Spleen (tissue), 13 donors: ENCODE measurements at places on chromosomes 11 and 22.
A peak's percentile ranks its signal among the peaks of the same experiment; 100 is the strongest.

GRCh38 chr22:19514831-19515565 is 9.2 kb downstream of the CLDN5 start:
- DNase-seq = no peak

DNA sequence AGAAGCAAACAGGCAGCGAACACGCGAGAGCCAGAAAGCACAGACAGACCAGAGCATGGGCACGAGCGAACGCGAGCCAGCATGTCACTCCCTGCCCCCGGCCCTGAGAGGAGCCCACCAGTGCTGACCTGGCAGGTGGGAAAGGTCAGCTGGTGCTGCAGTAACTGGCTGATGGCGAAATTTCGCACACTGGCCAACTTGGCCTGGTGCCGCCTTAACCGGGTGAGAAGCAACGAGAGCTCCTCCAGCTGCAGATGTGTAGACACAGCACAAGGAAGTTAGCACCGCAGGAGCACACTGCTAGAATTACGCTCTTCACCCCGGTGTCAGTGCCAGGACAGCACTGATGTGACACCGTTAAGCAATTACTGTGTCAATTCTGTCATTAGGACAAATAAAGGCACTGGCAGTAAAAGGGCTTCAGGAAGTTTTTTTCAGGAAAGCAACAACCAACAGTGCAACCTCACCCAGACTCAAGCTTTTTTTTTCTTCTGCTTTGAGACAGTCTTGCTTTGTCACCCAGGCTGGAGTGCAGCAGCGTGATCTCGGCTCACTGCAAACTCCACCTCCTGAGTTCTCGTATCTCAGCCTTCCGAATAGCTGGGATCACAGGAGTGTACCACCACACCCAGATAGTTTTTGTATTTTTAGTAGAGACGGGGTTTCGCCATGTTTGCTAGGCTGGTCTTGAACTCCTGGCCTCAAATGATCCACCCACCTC is 76.8 kb downstream of the C11orf58 start:
- DNase-seq = peak; percentile 83

DNA sequence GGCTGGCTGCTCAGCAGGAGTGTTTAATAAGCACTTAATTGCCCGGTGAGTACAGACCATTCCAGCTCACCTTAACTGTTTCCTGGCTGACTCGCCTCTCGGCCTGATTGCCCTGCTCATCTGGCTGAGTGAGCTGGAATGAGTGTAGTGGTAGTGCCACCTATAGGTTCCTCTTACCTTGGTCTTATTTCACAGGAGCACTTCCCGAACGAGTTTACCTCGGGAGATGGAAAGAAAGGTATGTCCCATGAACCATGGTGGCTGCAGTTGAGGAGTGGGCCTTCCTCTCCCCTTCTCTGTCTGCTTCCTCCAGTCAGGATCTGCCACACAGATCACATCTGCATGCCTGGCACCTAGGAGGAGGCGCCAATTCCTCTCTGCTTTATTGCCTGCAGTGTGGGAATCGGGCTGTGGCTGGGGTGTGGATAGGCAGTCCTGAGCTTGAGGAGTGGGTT is 26.7 kb downstream of the UPB1 start:
- DNase-seq = no peak

- no peak for DNase-seq
Measured at GRCh38 chr11:68504432-68505066, 44.0 kb downstream of the PPP6R3 start.

DNA sequence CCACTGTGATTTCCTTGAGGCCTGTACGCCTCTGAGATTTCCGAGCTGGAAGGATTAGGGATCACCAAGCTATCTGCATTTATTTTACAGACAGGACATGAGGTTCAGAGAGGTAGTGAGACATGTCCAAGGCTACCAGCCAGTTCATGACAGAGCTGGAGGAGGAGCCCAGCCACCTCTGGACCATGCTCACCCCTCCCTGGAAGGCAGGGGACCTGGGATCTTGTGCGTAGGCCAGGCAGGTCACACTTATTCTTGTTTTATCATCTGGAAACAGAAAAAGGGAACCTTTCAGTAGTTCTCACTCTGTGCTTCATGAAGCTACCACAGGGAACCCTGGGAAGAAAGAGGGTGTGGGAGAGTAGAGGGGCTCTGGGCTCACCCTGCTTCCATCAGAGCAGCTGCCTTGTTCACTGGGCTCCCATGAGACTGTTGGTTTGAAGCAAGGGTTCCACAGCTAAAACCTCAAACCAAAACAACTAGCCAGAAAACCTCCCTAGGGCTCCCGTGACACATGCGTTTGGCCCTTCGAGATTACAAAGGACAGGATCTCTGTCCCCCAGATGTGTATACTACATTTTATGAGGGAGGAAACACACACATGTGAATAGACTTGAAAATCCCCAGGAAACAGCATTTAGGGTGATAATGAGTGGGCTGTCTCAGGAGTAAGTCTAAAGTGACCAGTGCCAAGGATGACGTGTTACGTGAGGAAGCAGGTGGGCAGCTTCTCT is 106.4 kb downstream of the DSCAML1 start:
- no peak for DNase-seq

DNA sequence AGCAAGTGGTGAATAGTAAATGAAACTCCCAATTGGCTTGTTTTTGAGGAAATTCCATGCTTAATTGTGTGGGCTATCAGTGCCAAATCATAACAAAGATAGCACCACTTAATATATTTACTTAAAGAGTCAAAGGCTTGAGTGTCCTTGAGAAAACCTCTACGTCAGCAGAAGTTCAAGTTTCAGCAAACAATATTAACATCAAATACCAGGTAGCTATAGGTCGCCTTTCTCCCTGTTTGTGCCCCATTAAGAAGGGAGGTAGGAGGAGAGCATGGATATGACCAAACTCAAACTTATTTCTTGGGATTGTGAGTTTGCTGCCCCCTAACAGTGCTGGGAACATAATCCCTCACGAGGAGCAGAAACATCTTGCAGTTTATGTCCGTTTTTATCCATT is 105.6 kb upstream of the SYN3 start:
- no peak for DNase-seq

DNA sequence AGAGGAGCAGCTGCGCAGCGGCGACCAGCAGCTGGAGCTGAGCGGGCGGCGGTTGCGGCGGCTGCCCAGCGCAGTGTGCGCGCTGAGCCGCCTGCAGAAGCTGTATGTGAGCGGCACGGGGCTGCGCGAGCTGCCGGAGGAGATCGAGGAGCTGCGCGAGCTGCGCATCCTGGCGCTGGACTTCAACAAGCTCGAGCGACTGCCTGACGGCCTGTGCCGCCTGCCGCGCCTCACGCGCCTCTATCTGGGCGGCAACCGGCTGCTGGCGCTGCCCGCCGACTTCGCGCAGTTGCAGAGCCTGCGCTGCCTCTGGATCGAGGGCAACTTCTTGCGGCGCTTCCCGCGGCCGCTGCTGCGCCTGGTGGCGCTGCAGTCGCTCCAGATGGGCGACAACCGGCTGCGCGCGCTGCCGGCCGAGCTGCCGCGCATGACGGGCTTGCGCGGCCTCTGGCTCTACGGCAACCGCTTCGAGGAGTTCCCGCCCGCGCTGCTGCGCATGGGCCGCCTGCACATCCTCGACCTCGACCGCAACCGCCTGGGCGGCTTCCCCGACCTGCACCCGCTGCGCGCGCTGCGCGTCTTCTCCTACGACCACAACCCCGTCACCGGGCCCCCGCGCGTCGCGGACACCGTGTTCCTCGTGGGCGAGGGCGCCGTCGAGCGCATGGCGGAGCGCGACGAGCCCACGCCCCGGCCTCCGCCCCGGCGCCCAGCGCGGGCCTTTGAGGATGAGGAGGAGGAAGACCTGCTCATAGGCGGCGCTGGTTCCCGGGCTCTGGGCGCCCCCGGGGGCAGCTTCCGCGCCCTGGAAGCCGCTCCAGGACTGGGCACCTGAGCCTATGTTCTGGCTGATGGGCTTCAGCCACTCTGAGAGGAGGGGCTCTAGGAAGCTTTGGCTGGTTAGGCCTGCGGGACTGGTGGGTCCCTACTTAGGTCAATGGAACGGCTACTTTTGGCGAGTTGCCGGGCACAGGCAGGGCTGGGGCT is 787 bp downstream of the LRRC10B start:
- DNase-seq = peak; percentile 85

DNA sequence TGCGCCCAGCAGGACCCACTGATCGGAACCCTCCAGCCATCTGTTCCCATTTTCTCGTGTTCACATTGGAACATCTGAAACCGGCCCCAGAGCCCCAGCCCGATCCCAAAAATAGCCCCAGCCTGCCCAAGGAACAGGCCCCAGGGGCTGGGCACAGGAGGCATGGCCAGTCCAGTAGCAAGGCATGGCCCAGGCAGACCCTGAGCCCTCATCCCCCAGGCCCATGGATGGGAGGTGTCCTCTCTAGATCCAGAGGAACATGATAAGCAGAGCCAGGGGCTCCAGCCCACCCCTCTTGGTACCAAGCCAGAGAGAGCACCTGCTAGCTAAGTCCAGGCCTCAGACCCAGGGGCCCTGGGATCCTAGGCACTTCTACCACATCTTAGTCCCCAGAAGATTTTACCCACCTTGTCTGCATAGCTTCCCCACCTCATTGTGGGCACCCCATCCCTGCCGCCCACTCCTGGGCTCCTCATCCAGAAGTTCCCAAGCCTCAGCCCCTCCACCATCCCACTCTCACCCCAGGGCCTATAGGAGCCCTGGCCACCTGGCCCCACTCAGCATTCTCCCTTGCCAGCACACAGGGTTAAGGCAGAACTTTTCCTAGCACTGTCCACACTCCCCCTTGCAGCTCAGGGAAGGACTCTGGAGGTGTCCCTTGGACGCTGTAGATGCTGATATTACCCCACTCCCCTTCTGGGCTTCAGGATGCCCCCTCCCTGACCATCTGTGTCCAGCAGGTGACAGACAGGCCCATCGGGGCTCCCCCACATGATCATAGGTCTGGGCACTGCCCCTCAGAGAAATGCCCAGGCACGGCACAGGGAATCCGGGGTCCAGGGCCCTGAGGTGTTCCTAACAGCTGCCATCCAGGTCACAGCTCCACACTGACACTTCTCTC is 9.5 kb downstream of the BCL9L start:
- DNase-seq = no peak

GRCh38 chr11:72439455-72439854 is 5.1 kb upstream of the CLPB start:
- no peak for DNase-seq

DNA sequence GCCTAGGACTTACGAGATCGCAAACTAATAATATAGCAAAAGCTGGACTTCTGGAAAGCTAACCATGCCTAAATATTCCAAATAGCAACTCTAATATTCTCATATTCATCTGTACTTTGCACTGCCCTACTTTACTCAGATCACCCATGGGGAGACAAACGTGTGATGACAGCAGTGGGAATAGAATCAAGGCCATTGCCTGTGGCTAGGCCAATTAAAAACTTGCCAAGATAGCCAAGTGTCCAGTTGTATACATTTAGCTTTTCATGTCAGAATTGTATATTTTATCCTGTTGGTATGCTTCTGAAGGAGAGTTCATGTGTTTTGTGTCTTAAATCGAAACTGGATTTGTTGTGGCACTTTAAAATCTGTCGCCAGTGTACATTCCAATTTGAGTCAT is 1.2 kb upstream of the CEP126 start:
- no peak for DNase-seq

DNA sequence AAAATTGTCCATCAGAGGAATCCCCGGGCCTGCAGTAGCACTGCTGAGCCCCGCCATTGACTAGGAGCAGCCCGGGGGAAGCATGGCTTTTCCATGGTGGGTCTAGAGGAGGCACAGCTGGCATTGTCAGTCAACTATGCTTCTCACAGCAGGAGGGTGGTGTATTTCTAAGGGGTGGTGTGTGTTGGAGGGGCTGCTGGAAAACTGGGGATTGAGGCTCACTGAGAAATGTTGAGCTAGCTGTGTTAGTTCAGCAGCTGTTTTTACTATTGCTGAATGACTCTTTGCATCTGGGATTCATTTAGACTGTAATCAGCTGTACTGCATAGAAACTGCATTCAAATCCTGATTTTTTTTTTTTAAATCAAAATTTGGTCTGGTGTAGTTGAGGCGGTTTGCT is 5.6 kb downstream of the DDX10 start:
- DNase-seq = no peak

DNA sequence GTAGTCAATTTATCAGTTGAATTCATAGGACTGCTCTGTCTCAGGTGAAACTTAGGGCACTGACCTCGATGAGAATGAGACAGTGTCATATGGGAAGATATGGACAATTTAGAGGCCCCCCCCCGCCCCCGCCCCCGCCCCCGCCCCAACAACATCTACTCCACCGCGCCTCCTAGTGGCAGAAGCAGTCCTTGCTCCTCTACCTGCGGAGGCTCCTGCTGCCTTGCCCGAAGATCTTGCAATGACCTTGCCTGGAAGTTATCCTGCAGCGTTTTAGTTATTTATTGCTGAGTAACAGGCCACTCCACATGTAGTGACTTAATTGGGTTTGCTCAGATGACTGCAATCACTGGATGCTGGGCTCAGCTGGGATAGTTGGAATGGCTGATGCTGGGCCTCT is 15.2 kb downstream of the SERPINH1 start:
- DNase-seq = no peak

- no peak for DNase-seq
Measured at GRCh38 chr11:97756571-97757335, 1264.0 kb upstream of the CNTN5 start.

DNA sequence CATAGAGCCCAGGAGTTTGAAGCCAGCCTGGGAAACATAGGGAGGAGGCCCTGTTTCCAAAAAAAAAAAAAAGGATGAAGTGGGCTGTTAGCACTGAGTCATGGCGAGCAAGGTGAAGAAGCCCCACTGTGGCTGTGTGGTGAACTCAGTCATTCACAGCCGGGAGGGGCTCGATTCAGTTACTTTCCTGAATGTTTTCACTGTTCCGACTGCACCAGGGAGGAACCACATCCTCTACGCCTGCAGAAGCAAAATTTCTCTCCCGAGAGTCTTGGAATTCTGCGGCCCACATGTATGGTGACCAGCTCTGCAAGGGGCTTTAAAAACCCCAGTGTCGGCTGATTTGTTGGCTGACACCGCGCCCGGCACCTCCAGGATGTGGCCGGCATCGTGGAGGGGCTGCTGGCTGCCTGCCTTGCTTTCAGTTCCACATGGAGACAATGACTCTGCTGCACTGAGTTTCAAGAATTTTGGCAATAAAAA is 27.8 kb upstream of the GRAMD4 start:
- peak; percentile 92 for DNase-seq

DNA sequence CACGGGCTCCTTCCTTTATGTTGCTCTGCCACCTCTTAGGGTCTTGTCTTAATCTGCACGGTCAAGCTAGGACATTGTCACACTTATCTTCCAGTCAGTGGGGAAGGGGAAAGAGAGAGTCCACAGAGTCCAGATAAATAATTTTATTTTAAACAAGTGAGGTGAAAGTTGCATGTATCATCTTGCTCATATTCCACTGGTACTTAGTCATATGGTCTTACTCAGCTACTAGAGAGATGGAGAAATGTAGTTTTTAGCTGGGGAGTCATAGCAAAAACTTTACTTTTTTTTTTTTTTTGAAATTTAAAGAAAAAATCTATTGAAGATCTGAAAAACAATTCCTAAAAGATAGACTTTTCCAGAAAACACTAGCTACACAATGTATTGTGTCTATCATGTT is 29.0 kb downstream of the PDE3B start:
- no peak for DNase-seq

DNA sequence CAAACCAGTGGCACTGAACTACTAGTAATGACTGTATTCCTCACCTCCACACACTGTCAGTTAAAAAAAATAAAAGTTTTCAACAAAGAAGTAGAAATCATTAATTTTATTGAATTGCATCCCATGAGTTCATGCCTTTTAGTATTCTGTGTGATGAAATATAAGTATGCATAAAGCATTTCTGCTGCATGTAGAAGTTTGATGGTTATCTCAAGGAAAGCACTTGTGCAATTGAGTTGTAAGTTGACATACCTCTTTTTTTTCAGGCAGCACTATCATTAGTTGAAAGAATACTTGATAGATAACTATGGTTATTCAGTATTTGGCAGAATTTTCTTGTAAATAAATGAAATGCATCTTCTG is 104.4 kb downstream of the STIM1 start:
- DNase-seq = no peak
